Skeletal muscle tissue (tissue), 5 donors: ENCODE measurements at places on chromosomes 6 and 20. TPM values are rescaled to one million over a fixed set of nuclear protein-coding genes. Genes with fewer than 3 reads are reported as not detected.

MANEA gene
- 6.3 TPM for total RNA-seq

CDSN gene
- not detected for total RNA-seq

TFAP2C gene
- not detected for total RNA-seq

TUBB2B gene
- total RNA-seq = 104 TPM

MYCT1 gene
- 12.0 TPM for total RNA-seq

ADAM33 gene
- 30.8 TPM for total RNA-seq

TRIM15 gene
- total RNA-seq = not detected

SEL1L2 gene
- not detected for total RNA-seq

GSTA3 gene
- not detected for total RNA-seq

LST1 gene
- 3.7 TPM for total RNA-seq

MACROD2 gene
- total RNA-seq = 3.1 TPM

B3GALT4 gene
- 2.1 TPM for total RNA-seq

RCAN2 gene
- 1.6 TPM for total RNA-seq
